ENCODE measurements at places on chromosomes 3 and 15.

- DNase-seq: no peak
Measured at GRCh38 chr15:90773485-90773884, 56.3 kb downstream of the BLM start.

- DNase-seq: peak; percentile 52
Measured at GRCh38 chr15:38252481-38253350, at the start of gene SPRED1. Gene SPRED1 (plus strand): TSS chr15:38252836. CDS start chr15:38253186, 350 bp downstream.

DNA sequence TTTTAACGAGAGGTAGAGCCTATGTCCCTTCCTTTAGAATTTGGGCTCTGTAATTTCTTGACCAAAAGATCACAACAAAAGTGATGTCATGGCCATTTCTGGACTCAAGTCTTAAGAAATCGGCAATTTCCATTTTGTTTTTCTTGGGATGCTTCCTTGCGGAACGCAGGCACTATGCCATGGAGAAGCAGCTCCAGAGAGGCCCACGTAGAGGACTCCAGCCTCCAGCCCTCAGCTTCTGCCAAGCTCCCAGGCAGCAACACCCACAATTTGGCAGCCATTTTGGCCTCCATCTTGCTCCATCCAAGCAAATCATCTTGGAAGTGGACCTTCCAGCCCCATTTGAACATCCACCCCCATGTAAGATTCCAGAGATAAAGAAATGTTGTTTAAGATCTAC lies 6.0 kb upstream of the GPD1L start:
- no peak for DNase-seq

GRCh38 chr3:4826237-4827100 lies 152.8 kb upstream of the BHLHE40 start:
- no peak for DNase-seq

GRCh38 chr3:125231895-125232294 lies 19.3 kb upstream of the SLC12A8 start:
- no peak for DNase-seq

DNA sequence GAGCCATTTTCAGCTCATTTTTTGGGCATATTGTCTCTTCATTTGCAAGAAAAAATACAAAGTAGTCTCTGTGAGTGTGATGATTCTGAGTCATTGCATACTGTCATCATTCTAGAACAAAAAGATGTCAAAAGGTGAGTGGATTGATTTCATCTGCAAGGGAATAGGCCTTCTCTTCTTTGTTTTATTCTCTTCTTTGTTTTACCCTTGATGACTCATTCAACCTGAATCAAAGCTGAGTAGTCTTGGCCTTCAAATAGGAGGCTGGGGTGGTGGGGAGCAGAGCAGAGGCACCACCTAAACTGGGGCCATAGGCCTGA lies 25.4 kb downstream of the CYP19A1 start:
- no peak for DNase-seq

- DNase-seq: no peak
Measured at GRCh38 chr3:185090811-185091210, 62.0 kb downstream of the C3orf70 start.

- DNase-seq: no peak
Measured at GRCh38 chr15:77464129-77464865, 43.6 kb downstream of the HMG20A start.

DNA sequence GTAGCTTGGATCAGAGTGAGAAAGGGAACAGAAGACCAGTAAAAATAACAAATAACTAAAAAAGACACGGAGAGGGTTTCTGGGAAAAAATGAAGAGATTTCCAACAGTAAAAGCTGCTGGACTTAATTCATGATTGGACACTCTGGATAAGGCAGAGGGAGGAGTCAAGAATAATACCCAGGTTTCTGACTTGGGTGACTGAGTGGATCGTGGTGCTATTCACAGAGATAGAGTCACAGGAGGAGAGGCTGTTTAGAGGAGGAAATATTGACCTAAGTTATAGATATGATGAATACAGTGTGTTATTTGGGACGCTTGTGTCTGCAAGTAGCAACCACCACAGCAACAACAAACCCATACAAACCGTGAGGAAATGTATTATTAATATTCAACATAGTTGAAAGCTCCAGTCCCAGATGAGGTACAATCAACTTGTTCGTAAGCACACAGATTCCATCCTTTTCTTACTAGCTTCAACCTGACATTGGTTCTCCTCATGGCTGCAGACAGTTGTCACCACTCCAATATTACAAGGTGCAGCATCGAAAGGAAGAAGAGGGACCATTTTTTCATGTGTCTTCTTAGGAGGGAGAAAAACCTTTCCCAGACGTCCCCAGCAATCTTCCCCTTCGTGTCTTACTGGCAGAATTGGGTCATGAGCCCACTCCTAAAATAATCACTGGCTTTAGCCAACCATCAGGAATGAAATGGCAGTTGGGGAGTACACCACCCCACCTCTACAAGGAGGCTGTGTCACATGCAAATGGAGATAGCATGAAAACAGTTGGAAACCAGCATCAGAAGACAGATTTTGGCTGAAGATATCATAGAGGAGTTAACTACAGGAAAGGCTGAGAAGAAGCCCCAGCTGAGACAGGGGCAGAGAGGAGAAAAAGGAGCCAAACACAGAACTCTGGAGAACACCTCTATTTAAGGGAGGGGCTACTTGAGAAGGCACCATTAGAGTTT lies 387.8 kb downstream of the SHQ1 start:
- no peak for DNase-seq

- peak; percentile 66 for DNase-seq
Measured at GRCh38 chr15:70602834-70603560, 160.4 kb downstream of the UACA start.

GRCh38 chr3:10780922-10781321 lies 35.1 kb upstream of the SLC6A11 start:
- DNase-seq: no peak

DNA sequence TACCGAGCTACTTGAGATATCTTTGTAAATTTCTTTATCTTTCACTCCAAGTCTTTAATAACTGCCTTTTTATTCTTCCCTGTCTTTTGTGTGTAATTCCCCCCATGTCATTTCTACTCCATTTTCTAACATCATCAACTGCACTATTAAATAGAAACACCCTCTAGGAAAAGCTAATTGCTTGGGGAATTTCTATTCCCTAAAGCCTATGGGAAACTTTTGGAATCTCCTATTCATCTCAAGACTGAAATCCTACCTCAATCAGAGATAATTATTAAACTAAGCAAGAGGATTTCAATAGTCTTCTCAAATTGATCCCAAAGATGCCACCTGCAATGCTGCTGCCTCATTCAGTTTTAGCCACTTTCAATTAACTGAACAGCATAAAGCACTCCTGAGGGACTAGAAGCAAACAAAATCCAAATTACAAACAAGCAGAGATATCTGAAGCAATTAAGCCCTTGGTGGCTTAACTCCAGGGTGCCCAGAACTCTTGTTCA lies 598.7 kb downstream of the IGSF11 start:
- DNase-seq: no peak

GRCh38 chr3:71951361-71951760 lies 166.4 kb upstream of the PROK2 start:
- no peak for DNase-seq

DNA sequence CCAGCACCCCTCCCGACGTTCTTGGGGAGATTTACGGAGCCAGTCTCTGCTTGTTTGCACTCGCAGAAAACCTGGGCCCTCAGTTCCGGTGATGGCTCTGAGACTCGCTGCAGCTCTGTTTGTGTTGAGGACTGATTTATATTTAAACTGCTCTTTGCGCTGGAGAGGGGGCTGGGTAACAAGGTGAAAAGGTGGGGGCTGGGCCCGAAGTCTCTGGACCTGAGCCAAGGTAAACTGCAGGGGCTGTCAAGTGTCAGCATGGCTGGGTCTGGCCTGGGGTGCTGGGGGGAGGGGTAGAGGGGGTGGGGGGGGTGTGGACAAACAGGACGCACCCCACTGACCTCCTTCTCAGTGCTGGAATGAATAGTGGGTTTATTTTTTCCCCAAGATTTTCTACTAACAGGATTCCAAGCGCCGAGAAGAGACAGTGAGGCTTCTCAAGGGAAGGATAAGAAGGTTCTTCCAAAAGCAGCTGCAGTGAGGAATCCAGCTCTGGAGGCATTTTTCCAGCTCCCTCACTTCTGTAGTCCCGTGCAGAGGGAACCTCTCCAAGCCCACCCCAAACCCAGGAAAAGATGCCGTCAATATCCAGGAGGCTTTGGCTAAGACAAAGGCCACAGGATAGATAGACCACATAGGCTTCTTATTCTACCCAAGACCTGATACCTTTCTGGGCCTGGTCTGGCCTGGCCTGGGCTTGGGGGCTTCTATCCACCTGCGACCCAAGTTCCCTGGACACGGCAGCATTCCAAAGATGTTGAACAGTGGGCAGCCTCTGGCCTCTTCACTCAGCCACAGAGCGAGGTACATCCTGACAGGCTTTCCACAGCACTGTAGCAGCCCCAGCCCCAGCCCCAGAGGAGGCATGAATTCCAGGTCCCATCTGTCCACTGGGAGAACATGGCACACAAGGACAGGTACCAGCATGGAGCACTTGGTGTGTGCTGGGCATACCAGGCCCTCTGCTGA lies 938 bp upstream of the SLCO2A1 start:
- no peak for DNase-seq

- no peak for DNase-seq
Measured at GRCh38 chr3:189455009-189455408, 176.2 kb upstream of the TP63 start.

DNA sequence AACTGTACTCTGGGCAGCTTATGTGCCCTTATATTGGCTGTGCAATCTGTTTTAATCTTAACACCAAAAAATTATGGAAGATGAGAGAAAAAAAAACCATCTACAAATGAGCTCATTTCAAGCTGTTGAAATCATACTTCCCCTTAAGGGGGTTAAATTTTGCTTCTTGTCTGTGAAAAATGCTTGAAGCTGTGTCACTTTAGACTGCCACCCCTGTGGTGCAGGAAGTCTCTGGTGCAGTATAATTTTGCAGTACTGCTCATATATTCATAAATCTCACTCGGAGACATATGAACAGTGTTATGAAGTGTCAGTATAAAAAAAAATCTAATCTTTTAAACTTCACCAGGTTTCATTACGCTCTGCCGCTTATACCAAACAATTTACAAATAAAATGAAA lies 30.4 kb upstream of the FEZF2 start:
- DNase-seq: no peak

- no peak for DNase-seq
Measured at GRCh38 chr3:58049143-58049785, 41.0 kb downstream of the FLNB start.

DNA sequence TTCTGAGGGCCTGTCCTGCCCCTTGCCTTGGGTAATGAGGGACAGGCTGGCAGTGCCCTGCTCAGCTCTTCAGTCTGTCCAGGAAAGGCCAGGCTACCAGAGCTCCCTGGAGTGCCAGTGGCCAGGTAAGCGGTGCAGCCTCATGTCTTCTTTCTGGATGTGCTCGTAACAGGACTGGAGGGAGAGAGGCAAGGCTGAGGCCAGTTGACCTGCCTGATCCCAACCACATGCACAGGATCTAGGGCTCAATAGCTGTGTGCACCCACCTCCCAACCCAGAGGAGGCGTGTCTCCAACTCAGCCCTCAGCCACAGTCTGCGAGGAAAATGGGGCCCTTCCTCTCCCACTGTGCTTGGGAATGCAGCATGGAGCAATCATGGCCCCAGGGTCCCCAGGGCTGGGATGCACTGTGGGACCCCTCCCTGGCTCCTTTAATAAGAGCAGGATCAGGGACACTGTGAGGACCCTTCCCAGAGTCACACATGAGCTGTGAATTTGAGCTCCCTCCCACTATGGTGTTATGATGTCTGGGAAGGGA lies 22.5 kb downstream of the ALS2CL start:
- no peak for DNase-seq

- DNase-seq: no peak
Measured at GRCh38 chr3:126599101-126599500, 40.4 kb upstream of the C3orf22 start.

DNA sequence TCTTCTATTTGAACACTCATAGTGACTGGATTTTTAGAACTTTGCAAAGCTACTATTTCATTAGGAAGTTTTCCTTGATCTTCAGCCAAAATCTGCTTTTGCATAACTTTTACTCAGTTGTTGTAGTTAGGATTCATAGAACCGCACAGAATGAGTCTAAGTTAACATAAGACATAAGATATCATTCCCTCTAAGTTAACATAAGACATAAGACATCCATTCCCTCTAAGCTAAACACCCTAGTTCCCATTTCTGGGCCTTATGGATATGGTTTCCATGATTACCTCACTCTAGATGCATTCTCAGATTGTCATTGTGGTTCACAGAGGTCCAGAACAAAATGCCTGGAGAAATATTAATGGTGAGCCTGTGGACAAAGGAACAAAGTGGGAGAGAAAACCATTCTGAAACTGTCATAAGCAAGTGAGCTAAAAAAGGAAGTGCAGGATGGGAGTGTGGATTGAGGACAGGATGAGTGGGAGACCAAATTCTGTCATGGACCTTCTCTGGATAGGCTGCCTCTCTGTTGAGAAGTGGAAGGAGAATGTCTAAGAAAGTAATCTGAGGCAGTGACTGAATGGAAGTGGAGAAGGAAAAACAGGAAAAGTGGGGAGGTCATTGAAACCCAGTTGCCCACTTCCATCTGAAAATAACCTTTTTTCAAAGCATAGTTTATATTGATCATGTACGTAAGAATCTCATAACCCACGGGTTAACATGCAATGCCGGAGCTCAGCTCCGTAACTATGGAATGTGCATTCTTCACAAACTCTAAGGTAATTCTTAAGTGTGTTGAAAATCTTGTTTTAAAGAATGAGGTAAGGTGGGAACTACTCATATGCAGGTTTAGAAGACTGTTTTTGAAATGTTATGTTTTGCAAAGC lies 37.4 kb upstream of the SECISBP2L start:
- no peak for DNase-seq

GRCh38 chr15:99010768-99011167 lies 3.2 kb upstream of the PGPEP1L start:
- DNase-seq: no peak

DNA sequence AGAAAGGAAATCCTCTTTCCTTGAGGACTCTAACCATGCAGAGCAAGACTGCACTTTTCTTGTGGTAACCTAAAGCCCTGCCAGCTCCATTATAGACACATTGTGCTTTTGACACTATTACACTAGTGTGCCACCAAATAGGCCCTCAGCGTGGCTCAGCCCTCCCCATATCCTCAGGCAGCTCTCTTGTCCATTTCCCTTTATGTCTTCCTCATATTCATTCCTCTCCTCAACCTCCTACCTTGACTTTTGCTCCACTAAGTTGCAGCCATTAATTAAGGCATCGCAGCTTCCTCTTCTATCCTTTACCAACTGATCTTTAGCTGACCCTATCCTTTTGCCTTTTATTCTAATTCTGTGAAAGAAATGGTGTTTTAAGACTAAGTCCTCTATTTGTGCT lies 3.7 kb downstream of the ATG7 start:
- DNase-seq: no peak

GRCh38 chr3:194549853-194550252 lies 63.1 kb upstream of the ATP13A3 start:
- no peak for DNase-seq

DNA sequence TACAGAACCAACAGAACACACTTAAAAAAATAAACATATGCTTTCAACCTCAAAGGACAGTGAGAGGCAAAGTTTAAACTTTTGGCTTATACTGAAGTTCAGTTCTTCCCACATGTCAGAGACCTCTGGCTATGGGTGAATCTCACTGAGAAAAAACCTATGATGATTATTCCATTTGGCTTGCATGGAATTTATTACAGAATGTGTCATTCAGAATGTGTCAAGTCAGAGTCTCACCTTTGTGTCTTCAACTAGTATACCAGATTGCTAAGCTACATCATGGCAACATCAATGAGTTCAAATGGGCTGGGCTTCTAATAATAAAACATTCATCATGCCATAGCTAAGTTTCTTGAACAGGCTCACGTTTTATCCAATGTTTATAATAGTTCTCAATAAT lies 987.0 kb downstream of the NTRK3 start:
- DNase-seq: no peak

GRCh38 chr15:80010131-80010673 lies 39.2 kb upstream of the BCL2A1 start:
- DNase-seq: peak; percentile 51

GRCh38 chr3:112247350-112247749 lies 46.7 kb downstream of the SLC9C1 start:
- DNase-seq: no peak
